ENCODE measurements at places on chromosomes 12 and 14.
A peak's percentile ranks its signal among the peaks of the same experiment; 100 is the strongest.

- DNase-seq, result no peak
Measured at GRCh38 chr14:64682843-64683242, 21.4 kb upstream of the PLEKHG3 start.

GRCh38 chr14:101915871-101916815 is 48.2 kb upstream of the DYNC1H1 start:
- DNase-seq, result no peak

DNA sequence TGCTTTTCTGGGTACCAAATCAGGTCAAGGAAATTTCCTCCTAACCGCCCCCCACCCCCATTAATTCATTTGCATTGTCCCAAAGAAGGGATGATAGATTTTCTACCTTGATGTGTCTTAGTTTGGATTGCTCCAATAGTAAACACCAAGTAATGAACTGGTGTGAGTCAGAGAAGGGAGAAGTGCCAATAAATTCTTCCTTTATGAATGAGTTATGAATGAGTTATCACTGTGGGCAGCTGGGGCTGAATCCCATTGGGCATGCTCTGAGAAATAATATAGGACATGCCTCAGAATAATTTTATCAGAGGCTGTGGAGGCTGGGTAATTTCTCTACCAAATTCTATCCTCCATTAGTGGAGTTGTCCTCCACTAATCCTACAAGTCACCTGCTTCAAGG is 277.9 kb upstream of the FLRT2 start:
- DNase-seq, result no peak

DNA sequence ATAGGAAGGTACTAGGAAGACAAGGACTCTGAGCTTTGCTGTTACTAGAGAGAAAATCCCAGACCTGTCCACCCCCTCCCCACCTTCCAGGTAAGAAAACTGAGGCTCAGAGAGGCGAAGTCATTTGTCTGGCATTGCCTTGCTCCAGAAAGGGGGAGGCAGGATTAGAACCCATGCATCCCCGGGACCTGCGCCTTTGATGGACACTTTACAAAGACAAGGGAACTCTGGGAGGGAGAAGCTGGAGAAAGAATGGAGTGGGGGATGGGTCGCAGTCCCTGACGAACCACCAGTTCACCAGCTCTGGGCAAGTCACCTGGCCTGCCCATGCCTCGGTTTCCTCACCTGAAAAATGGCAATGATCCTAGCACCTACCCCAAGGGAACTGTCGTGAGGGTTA is 10.8 kb downstream of the TRPV4 start:
- no peak for DNase-seq

DNA sequence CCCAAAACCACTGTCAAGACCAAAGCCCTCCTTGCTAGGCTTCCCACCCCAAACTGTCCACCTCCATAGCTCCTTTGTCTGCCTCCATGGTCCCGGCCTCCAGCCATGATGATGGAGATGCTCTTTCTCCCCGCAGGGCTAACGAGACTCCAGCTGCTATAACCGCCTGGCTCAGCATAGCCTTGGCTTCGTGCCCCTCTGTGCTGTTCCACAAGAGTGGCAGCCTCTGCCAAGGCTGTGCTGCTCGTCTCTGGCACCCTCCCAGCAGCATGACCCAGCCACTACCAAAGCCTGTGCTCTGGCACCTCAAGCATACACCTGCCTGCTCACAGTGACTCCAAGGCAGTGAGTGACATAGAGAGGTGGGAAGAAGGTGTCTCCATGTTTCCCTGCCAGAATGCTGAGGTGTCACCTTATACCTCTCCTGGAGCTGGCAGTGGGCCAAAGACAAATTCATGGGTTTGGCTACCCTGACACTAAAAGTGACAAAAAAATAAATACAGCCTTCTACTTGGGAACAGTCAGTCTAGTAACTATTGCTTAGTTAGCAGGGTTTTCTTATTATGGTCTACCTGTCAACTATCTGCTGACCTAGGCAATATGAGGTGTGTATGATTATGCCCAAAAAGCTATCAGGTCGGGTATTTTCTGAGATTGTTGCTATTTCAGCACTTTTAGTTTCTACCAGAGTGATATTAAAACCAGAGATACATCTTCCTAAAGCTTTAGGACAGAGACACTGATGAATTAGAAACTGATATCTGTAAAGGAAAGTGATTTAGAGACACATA is 16.1 kb upstream of the KRT73 start:
- no peak for DNase-seq

DNA sequence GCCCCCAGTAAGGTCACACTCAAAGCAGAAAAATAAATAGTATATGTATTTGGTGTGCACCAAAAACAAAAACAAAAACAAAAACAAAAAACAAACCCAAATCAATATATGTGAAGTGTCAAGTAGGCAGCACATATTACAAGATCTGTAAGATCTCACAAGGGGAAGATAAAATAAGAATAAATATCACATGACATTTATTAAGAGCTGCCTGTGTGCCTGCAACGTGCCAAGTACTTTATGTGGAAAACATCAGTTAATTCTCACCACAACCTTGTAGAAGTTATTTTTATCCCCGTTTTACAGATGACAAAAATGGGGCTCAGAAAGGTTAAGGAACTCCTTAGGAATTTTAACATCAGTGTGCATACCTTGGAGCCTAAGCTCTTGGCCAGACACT is 26.6 kb downstream of the TRIM9 start:
- no peak for DNase-seq

DNA sequence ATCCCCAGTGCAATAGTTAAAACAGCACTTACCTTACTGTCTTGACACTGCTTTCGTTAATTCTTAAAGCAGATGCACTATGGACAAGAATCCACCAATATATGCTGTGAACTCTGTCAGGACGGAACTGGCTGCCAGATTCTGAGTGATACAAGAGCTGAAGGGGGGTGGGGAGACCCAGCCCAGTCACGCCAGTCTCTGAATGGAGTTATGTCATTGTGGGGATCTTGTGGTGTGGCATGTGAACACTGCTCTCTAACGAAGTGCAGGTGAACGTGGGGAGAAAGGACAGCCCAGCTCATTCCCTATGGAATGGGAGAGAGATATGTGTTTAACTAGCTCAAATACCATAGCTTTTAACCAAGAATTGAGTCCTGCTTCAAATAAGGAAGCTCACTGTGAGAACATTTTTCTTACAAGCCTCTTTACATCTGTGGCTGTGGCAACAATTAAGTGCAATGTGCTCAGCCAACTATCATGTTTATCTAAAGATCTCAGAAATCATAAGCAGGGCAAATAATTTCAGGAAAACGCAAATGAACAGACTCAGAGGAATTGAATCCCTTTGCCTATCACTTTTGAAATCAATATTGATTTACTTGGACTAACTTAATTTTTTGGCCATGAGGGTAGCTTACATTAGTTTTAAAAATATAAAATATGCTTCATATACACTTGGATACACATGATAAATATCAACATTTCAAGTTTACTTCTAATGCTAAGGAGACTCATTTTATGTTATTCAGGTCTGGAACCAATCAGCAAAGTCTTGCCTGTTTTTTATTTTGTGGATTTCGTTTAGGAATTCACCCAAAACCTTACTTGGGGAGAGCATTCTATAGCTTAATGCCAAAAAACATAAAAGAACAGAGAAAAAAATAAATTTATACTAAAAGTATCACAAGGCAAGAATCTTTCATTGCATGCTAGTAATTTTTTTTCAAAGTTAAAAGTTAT is at the start of gene LUM:
LUM (minus strand) TSS at position 129 of the 960 bp plus-strand sequence. CDS start 2,515 bp downstream, outside the sequence.
- DNase-seq, result no peak

- no peak for DNase-seq
Measured at GRCh38 chr12:62098132-62098531, 162.1 kb upstream of the USP15 start.

- DNase-seq, result no peak
Measured at GRCh38 chr12:125184213-125184967, 119.2 kb downstream of the AACS start.

- DNase-seq, result no peak
Measured at GRCh38 chr12:53844994-53845844, 93.4 kb upstream of the HOXC13 start.

DNA sequence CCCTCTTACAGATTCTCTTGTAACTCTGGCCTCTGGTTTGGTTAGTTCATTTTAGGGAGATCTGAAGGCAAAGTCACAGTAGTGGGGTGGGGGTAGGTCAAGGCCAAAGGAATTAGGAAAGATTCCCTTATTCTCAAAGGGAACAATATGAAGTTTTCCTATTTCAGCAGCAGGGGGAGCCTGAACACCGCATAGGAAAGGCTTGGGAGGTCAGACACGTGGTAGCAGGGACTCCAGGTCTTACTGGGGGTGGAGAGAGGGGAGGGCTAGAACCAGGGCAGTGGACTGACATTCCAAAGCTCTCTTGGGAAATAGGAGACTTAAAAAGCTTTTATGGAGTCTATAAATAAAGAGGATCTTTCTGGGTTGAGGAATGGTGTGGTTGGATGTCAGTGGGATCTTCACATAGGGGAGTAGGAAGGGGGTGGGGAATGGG is 1.3 kb downstream of the ZC3H10 start:
- peak; percentile 18 for DNase-seq

DNA sequence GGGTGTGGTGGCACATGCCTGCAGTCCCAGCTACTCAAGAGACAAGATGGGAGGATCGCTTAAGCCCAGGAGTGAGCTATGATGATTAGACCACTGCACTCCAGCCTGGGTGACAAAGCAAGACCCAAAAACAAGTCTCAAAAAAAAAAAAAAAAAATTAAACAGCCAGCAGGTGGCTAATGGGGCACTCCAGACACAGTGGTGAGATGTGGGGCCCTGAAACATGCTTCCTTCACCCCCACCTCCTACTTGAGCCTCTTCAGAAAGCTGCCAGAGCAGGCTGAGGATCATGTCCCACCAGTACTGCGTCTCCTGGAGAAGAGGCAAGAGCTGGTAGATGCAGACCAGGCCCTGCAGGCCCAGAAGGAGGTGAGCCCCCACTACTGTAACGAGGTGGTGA is 2.1 kb downstream of the CFAP73 start:
- DNase-seq, result no peak

DNA sequence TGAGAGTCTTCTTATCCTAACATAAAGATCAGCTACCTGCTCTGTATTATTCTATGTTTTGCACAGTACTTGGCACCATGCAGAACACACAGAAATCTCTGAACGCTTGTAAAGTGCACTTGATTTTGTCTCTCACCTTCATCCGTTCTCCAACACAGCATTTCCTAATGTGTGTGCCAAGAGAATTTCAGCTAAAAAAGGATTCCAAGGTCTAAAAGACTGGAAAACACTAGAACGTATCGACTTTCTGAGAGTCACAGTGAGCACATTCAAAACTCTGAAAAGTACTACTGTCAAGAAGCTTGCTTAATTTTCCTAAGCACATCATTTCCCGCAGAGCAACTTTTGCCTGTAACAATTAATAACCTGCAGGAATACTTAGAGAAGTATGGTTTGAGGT is 211.1 kb downstream of the ANO2 start:
- DNase-seq, result no peak

DNA sequence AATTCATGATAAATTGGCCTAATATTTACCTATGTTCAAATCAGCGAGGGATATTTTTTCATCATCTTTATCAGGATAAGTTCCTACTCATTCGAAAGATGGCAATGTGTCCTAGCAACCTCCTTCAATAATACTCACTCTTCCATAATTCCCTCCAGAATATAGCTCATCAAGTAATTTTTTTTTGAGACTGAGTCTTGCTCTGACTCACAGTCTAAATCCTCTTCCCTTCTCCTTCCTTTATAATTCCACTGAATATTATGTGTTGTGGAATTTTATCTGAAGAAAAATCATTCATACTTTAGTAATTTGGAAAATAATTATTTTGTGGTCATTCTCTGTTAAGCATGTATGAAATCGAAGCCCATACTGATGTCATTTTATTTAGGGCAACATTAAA is 663.8 kb downstream of the FLRT2 start:
- no peak for DNase-seq

DNA sequence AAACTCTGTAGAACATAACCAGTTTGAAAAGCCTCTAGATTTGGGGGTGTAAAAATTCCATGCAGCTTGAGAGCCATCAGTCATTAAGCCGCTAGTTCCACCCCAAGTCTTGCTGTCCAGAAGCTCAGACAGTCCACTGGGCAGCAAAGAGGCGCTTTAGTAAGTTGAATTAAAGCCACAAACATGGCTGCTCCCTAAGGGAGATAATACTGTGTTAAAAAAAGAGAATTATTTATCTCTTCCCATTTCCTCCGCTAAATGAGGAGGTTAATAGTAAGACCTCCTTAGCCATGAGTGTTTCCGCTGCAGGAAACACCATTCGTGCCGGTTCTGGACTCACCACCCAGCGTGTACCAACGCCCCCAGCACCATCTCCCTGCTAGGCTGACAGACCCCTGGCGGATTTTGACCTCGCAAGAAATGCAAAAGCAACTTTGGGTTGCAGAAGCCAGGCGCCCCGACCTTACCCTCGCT is 536 bp downstream of the TM7SF3 start:
- DNase-seq, result peak; percentile 42

DNA sequence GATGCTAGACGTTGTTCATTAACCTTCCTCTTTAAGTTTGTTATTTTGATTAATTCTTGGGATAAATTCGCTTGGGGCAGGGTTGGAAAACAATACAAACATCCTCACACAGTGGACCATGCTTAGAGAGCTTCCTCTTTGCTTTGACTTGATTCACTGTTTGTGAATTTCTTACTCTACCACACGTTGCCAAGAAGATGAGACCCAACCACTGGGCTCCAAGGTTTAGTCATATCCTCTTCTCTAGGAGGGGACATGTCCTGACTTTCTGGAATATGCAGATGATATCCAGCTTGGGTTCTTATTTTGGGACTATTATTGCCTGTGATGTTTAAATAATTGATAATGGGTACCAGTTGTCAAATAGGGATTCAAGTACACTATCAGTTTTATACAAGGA is 428.2 kb downstream of the ATP23 start:
- DNase-seq, result no peak

- DNase-seq, result no peak
Measured at GRCh38 chr12:100867639-100868393, 73.2 kb downstream of the ANO4 start.

GRCh38 chr12:47989023-47989417 is 15.3 kb downstream of the COL2A1 start:
- DNase-seq, result no peak

DNA sequence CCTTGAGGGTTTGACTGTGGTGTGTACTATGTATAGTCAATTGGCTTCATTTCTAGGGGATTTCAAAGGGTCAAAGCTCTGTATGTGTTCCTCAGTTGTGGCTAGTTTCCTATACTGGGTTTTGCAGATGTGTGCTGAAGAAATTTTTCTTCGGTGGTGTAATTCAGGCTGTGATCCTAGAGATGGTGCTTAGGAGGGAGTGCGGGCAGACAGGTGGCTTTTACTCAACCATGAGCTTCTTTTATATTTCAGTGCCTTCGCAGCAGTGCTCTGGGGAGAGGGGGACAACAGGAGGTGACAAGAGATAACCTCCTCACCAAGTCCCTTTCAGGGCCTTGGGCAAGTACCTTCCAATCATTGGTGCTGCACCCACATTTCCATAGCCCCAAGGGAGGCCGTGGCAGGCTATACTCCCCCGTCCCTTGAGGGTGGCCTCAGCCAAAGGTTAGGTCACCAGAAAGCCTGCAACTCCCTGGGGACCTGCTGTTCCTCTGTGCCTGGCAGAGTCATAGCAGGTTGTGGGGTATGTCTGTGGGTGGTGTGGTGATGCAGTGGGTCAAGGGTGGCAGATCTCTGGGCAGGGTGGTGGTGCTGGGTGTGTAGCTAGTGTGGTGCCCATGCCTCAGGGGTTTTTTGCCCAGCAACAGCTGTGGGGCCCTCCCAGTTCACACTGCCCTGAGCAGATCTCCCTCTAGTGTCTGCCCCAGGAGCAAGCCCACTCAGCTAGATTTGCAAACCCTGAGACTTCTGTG is 37.0 kb upstream of the TMX1 start:
- no peak for DNase-seq

GRCh38 chr14:84203896-84204295 is 1326.0 kb upstream of the FLRT2 start:
- DNase-seq, result no peak

- no peak for DNase-seq
Measured at GRCh38 chr14:59363531-59364226, 101.5 kb downstream of the GPR135 start.

- DNase-seq, result no peak
Measured at GRCh38 chr12:41462312-41462711, 274.2 kb downstream of the PDZRN4 start.
